ENCODE measurements at places on chromosomes 6 and 20. TPM values are rescaled to one million over a fixed set of nuclear protein-coding genes. Genes with fewer than 3 reads are reported as not detected.
A peak's percentile ranks its signal among the peaks of the same experiment; 100 is the strongest.

DNA sequence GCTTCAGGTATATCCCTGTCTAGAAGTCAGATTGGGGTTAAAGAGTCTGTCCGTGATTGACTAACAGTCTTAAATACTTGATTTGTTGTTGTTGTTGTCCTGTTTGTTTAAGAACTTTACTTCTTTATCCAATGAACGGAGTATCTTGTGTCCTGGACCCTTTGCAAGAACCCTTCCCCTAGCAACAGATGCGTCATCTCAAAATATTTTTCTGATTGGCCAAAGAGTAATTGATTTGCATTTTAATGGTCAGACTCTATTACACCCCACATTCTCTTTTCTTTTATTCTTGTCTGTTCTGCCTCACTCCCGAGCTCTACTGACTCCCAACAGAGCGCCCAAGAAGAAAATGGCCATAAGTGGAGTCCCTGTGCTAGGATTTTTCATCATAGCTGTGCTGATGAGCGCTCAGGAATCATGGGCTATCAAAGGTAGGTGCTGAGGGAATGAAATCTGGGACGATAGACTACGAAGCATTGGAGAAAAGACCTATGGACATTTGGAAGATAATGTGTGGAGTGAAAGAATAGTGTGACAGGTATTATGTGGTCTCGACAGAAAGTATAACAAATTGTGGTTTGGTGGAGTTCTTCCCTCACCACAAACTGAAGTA is at the start of gene HLA-DRA:
HLA-DRA (plus strand) TSS at position 286 of the 613 bp plus-strand sequence; CDS start at position 350, 64 bp downstream.
- DNase-seq: peak; percentile 24

DNA sequence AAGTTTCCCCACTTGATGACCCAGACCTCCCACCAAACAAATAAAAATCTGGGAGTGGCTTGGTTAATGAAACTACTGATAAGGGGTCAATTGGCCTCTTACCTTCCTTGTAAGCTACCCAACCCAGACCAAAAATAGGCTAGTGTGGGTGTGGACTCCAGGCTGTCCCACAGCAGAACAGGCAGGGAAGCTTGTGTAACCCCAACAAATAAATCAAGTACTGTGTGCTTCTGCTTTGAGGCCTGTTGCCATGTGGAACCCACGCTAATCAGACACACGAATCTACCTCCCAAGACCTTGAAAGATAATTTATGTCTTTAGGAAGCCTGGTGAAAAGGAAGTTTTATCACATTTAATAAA is 33.7 kb upstream of the PAQR8 start:
- no peak for DNase-seq

- DNase-seq: no peak
Measured at GRCh38 chr6:54307439-54307910, 766 bp upstream of the TINAG start.

DNA sequence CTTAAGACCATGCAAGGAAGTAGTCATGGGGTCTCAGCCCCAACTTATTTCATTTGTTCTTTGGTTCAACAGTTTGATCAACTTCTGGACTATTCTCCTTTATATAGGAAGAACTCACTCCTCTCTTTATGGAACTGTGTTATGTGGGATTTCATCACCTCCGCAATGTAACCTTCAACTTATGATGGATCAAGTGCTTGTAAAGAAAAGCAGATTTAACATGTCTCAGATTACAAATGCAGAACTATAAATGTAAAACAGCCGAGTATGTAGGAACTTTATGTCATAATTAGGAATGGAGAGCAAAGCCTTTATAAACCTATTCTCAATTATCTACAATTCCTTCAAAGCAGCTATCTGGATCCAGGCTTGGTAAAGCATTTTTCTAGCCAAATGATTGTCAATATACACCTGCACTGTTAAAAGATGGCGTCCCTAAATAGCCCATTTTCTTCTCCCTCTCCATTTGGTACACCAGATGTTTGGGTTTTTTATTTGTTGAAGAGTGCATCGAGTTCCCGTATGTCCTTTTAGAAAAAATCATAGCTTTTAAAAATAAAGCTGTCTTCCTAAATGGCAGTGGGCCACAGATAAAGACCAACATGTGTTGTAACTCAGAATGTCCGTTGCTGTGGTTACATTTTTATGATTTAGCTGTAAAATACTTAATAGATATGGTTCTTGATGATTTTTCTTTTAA is 985.1 kb upstream of the SLC35B3 start:
- peak; percentile 79 for DNase-seq

DNA sequence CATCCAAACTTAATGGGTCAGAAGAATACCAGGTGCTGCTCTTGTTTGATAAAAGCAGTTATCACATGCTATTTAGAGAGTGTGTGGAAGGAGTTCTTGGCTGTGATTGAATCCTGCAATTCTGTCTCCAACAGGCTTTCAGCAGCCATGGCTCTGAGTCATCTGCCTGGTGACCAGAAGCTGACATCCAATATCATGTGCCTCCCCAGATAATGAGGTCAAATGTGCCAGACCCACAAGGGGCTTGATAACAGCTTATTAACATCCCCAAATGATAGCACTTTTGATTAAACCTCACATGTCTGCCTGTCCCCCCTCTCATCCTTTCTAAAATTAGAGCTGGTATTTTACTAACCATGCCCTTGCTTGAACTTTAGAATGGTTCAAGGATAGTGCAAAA is 175.7 kb upstream of the PLN start:
- DNase-seq: peak; percentile 63

- DNase-seq: peak; percentile 78
Measured at GRCh38 chr6:139569566-139569965, 195.1 kb upstream of the CITED2 start.

- DNase-seq: peak; percentile 96
Measured at GRCh38 chr6:139927236-139927635, 552.8 kb upstream of the CITED2 start.

DNA sequence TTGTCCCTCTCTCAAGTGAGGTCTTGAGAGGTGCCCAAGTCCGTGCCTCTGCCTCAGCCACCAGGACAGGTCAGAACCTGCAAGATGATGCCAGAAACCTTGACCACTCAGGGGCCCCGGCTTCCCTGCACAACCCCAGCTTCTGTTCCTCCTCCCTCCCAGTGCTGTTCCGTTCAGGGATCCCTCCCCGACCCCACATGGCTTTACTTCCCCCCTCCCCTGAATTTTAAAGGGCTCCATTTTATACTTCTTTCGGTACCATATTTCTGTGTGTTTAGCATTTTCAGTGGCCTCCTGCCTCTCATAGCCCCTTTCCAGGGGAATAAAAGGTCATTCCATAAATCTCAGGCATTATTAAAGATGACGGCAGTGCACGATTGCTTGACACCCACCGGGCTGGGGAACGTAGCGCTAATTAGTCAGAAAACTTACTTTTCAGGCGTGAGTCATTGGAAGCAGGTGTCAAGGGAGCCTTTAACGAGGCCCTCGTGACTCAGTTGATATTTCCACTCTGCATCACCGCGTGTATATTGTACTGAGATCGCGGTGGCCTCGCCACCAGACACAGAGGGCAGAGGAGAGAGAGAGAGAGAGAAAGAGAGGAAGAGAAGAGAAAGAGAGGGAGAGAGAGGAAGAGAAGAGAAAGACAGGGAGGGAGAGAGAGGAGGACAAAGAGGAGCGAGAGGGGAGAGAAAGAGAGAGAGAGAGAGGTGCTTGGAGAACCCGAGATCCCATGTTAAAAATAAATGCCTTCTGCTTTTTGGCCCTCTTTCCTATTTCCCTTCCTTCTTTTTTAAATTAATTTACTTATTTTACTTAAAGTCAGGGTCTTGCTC is 21.3 kb downstream of the KCNG1 start:
- DNase-seq: no peak

GRCh38 chr6:160272707-160273106 is 14.1 kb upstream of the SLC22A2 start:
- no peak for DNase-seq

GRCh38 chr6:30325873-30326525 is 728 bp upstream of the TRIM39 start:
- no peak for DNase-seq

GRCh38 chr6:142537612-142538478 is 236.0 kb downstream of the ADGRG6 start:
- peak; percentile 29 for DNase-seq

GRCh38 chr6:16654701-16655100 is 106.6 kb downstream of the ATXN1 start:
- no peak for DNase-seq

DNA sequence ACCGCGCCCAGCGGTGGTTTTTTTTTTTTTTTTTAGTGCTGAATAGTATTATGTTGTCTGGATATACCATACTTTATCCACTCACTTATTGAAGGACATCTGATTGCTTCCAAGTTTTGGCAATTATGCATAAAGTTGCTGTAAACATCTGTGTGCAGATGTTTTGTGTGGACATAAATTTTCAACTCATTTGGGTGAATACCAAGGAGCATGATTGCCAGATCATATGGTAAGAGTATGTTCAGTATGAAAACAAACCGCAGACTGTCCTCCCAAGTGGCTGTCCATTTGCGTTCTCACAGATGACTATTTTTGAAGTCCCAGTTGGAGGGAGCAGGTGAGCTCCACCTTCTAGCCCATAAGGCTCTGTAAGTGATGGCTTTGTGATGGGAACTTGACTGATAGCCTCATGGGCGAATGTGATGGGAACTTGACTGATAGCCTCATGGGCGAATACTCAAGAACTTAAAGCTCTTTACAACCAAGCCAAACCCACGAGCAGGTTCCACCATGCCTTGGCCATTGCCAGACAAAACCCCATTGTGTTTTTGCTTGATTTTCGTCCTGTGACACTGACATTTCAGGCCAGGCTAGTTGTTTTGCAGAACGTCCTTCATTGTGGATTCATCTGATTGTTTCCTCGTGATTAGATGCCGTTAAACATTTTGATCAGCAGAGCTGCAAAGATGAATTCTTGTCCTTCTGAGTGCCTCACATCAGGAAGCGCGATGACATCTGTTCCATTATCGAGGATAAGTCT is 51.0 kb downstream of the ZBTB2 start:
- peak; percentile 90 for DNase-seq

- no peak for DNase-seq
Measured at GRCh38 chr6:113276601-113277000, 580.5 kb upstream of the MARCKS start.

DNA sequence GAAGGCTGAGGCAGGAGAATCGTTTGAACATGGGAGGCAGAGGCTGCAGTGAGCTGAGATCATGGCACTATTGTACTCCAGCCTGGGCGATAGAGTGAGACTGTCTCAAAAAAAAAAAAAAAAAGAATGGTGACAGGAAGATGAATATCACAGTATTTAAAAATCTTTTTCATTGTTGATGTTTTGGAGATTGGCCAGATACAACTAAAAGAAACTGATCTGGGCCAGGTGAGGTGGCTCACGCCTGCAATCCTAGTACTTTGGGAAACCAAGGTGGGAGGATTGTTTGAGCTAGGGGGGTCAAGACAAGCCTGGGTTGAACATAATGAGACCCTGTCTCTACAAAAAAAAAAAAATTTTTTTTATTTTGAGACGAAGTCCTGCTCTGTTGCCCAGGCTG is 52.1 kb downstream of the TRAF3IP2 start:
- DNase-seq: no peak

- no peak for DNase-seq
Measured at GRCh38 chr6:43934183-43934802, 164.3 kb downstream of the VEGFA start.

- DNase-seq: no peak
Measured at GRCh38 chr6:163346497-163346961, 68.0 kb upstream of the QKI start.

DNA sequence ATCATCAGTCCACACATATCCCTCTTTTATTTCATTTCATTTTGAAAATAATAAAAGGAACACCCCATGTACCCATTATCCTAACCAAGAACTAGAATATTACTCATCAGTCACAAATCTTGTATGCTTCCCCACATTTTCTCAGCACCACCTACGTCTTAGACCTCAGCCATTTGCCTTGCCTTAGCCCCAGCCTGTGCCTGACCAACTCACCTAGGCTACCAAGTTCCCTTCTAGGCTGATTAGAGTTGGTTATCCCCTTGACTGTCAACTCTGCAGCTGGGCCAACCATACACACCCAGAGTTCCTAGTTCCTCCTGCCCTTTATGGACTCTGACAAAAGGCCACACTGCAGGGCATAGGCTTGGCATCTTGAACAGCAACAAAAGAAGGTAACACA is 33.4 kb upstream of the IPCEF1 start:
- no peak for DNase-seq

GRCh38 chr6:10837009-10837621 is 1.2 kb downstream of the MAK start:
- DNase-seq: peak; percentile 11

- DNase-seq: peak; percentile 7
Measured at GRCh38 chr6:155755452-155755851, 299.8 kb upstream of the NOX3 start.

- no peak for DNase-seq
Measured at GRCh38 chr6:155499574-155499973, 43.9 kb upstream of the NOX3 start.

DNA sequence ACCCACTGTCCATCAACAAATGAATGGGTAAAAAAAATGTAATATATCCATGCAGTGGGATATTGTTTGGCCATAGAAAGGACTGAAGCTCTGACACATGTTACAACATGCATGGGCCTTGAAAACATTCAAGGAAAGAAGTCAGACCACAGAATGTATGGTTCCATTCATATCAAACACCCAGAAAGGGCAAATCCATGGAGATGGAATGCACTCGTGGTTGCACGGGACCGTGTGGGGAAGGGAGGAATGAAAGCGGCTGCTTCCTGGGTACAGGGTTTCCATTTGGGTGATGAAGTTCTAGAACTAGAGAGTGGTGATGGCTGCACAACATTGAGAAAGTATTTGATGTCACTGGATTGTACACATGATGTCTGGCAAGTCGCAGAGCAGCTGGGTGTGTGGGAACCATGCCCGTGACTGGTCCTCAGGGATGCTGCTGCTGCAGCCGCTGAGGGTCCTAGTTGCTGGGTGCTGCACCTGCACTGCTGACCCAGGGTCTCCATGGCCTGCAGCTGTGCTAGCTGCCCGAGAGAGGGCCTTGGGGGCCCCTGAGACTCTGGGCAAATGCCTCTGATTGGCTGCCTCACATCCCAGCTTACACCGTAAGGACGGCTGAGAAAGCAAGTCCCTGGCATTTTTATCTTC is 220.3 kb downstream of the NRN1 start:
- DNase-seq: no peak

- DNase-seq: no peak
Measured at GRCh38 chr20:7516621-7517111, 423.6 kb downstream of the HAO1 start.

- peak; percentile 84 for DNase-seq
Measured at GRCh38 chr6:159935633-159936032, 33.2 kb upstream of the IGF2R start.

KCNK5 gene
- under 0.01 TPM for total RNA-seq

CDH4 gene
- 4.8 TPM for total RNA-seq

TDP2 gene
- 29.0 TPM for total RNA-seq

FBXO5 gene
- total RNA-seq: 6.9 TPM

TMEM170B gene
- total RNA-seq: 4.5 TPM

ZDHHC14 gene
- 4.6 TPM for total RNA-seq

MDC1 gene
- total RNA-seq: 5.0 TPM

All from fibroblast of lung (primary cell).